SHP77 treated with DMSO at 0.1 percent for 48 hours (cell line): ENCODE measurements at places on chromosomes 4 and X.

DNA sequence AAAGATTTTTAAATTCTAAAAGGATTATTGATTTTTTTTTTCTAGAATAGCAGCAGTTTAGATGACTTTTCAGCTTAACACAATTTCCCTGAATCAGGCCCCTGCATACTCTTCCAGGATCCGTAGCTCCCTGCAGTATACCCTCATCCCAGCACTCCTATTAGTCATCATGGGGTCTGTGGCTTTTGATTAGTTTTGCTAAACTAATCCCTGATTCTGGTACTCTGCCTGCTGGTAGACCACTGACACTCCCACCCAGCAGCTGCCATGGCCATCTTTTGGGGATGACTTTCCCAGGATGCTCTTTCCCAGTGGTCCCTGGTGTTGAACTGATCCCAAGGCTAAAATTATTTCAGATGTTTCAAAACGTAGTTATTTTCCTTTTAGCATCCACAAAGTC is 802.0 kb downstream of the RAPGEF2 start:
- DNase-seq, result no peak

DNA sequence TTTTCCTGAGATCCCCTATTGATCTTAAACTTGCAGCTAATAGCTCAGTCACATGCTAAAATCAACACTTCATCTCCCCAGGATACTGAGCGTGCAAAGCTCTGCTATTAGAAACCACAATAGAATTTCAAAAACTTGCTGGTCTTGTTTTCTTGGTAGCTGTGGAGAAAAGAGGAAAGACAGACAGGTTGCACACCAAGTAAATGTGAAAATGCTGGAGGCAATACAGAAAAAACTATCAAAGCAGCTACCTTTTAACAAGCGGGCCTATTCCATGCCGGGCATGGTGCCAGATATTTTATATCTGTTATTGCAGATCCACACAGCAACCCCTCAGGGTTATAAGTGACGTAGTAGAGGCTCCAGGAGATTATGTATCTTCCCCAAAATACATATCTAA is 171.9 kb downstream of the DCTD start:
- peak; percentile 27 for DNase-seq

DNA sequence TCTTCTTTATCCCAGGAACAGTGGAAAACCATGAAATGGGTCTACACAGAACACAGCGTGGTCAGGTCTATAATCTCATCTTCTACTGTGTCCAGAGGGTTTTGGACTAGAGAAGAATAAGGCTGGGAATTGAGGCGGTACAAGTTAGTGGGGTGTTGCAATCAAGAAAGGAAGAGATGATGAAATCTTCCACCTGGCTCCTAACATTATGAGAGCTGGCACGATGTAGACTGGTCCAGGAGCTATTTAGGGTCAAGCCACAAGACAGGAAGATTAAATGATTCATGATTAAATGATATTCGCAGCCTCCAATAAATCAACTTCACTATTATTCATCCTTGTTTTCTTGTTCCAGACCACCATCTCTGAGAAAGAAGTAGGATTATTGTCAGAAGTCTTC is 88.0 kb downstream of the ARSF start:
- DNase-seq, result no peak

GRCh38 chrX:17495052-17495451 is 120.1 kb downstream of the NHS start:
- DNase-seq, result no peak

DNA sequence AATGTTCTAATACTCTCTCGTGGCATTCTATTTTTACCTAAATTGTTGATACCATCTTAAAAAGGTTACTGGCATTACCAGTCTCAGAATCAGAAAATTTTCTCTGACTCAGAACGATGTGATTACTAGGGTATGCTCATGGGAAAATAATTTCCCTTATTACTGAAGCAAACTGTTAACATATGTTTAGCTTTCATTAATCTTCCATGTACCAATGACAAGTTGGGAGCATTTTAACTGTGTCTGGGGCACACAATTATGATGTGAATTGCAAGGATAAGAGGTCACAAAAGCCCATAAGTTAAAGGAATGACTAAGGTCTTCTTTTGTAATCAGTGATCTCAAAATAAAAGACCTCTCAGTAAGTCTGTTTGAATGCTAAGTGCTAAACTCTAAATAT is 1254.6 kb downstream of the PCDH18 start:
- no peak for DNase-seq

DNA sequence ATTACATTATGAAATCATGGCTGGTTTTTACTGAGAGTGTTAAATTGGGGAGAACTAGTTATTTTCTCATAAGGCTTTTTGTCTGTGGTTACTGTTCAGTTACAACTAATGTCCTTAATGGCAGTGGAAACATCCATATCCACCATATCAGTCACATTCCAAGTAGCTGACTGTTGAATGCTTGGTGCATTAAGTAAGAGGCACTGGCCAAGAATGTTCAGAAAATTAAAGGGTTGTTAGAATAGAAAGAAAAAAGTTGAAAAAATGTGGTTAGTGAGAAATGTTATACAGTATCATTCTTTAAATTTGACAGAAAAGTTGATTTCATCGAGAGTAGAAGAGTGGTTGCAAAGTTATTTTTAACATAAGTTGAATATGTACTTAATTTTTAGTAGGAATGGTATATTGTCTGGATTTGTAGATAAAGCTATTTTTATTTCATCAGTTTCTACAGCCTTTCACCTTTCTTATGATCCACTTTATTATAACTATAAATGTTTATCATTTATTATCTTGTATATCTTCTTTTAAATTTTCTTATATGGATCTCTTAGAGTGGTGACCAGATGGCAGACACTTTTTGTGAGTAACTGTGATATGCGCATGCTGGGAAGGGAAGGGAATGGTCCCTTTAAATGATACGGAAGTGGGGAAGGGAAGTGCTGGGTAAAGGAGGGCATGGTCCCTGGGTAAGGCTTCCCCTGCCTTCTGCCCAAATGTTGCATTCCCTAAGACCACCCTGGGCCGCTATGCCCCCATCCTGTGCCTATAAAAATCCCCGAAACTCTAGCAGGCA is 2407.1 kb downstream of the ARAP2 start:
- no peak for DNase-seq

DNA sequence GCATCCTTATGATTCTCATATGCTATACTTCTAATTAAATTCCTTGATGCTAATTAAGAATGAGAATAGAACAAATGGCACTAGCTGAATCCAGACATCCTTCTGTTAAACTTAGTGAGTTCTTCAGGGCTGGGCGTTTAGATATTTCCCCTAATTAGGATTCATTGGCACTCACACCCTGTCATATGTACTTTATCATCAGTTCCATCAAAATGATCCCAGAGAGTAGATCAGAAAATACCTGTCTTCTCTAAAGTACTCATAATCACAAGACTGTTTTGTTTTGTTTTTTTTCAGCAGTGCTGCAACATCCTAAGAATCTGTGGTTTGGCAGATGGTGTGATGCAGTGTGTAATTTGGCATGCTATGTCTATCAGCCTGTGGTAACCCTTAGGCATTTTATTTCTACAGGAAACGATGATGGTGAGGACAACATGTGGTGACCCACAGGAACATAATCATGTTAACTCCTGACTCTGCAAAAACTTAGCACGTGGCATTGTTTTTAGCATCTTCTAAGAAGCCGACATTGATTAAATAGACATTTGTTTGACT is 2528.4 kb downstream of the ARAP2 start:
- no peak for DNase-seq

DNA sequence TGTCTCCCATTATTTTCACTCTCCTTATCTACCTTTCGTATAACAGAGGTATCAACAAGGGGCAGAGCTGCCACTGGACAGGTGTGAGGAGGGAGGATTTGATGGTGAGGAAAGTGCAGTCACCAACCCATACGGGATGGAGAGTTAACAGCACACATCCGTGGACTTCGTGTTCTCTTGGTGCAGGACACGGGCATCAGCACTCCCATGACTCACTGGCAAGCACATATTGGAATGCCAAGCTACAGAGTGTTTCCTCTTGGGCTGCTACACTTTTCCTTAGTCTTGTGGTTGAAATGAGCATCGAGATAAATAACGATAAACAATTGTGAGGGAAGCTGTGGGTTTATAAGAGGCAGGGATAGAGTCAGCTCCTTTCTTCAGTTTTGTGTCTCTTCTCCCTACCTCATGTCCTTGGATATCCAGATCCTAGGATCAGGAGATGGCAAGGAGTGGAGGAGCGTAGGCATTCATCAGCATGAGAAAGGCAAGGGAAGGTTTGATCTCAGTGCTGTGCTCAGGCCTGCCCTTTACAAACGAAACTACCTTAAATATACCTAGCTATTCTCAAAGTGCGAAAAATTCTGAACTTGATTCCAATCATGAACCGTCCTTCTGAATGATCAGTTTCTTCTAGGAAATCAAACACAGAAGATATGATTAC is 96.3 kb downstream of the ZNF827 start:
- no peak for DNase-seq

DNA sequence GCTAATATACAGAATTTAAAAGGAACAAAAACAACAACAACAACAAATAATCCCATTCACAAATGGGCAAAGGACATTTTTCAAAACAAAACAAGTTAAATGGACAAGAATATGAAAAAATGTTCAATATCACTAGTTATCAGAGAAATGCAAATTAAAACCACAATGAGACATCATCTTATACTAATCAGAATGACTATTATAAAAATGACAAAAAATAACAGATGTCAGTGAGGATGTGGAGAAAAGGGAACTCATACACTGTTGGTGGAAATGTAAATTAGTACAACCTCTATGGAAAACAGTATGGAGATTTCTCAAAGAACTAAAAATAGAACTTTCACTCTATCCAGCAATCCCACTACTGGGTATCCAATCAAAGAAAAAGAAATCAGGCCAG is 92.6 kb downstream of the KIT start:
- no peak for DNase-seq

GRCh38 chrX:115284877-115285276 is 4.6 kb upstream of the LUZP4 start:
- no peak for DNase-seq

- DNase-seq, result no peak
Measured at GRCh38 chr4:155789391-155789790, 30.6 kb downstream of the GUCY1B1 start.

DNA sequence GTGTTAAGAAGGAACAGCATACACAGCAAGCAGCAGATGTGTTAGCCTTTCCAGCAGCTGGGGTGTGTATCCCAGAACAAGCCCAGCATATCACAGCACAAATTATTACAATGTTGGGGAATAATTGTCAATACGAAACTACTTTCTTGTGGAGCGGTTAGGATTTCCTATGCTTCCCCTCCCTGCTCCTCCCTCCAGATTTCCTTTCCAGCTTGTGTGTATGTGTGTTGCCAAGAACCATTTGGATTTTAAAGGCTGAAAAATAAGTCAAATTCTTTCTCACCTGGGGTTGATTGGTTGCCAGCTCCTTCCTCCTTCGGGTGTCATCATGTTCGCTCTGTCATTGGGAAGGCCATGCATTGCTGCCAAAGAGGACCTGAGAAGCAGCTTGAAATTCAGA is 178.2 kb upstream of the FRMPD4 start:
- DNase-seq, result no peak

- DNase-seq, result no peak
Measured at GRCh38 chr4:83947830-83948193, 411.9 kb downstream of the GPAT3 start.

DNA sequence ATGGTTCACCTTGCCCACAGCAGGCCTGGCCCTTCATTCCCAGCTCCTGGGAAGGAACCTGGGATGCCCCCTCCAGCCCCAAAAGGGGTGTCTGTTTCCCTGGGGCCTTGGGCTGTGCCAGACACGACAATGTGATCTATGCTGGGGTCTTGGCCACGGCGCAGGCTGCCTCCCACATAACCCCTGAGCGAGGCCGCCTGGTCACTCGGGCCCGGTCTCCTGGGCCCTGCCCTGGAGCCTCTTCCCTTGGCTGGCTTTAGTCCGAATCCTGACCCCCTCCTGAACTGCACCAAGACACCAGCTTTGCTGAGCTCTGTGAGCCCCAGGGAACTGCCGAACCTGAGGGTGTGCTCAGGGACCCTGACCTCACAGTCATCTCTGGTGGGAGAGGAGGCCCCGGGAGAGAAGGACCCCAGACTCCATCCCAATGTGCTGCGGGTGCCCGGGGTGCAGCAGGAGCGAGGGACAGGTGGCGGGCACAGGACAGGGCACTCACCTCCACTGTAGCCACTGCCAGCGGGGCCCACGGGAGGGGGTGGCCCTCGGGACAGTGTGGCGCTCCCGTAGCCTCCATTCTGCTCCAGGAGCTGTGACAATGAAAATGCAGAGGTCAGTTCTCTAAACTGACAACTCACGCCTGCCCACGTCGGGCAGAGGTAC is 42.0 kb downstream of the GAK start:
- no peak for DNase-seq

GRCh38 chrX:115138040-115138439 is 51.2 kb upstream of the RBMXL3 start:
- no peak for DNase-seq
